ENCODE measurements at places on chromosomes 3 and 15.

GRCh38 chr3:72698154-72698917 lies 149.9 kb downstream of the SHQ1 start:
- DNase-seq = no peak

DNA sequence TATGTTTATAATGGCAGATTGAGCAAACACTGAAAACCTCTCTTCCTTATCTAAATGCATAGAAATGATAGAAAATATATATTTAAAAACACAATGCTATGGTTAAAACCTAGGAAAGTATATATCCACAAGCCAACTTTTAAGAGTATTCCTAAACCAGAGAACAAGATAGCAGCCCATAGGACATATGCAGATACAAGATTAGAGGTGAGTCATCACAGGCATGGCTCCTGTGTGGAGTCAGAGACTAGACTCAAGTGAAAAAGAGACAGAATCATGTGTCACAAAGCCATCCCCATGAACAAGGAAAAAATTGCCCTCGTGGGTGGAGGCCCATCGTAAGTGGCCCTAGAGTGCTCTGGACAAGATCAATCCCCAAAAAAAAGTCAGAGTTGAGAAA lies 199.4 kb upstream of the PPP2R3A start:
- no peak for DNase-seq

- no peak for DNase-seq
Measured at GRCh38 chr3:22103423-22103822, 352.4 kb upstream of the ZNF385D start.

DNA sequence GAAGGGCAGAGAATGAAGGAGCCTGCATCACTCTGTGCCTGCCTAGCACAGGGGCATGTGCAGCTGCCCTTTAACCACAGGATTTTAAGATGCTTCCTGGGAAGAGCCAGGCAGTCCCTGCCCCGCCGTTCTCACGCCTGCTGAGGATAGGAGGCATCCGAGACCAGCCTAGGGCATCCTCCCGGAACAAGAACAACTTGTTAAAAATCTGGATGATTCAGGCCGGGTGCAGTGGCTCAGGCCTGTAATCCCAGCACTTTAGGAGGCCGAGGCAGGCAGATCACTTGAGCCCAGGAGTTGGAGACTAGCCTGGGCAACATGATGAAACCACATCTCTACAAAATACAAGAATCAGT lies 15.2 kb downstream of the NRROS start:
- no peak for DNase-seq

- DNase-seq = no peak
Measured at GRCh38 chr15:38814891-38815290, 250.3 kb upstream of the RASGRP1 start.

DNA sequence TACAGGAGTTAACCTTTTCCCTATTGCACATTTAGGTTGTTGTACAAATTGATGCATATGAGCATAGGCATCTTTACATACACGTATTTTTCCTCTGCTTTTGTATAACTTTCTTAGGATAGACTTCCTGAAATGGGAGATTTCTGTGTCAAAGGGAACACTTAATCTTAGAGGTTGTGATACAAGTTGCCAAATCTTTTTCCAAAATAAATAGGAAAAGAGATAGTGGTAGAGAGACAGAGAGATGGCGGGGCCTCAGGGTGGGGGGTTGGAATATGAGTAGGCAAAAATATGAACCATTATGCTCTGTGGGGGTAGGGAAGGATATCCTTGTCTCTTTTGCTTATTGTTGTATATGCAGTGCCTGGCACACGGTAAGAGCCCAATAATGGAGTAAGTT lies 70.7 kb upstream of the UBE2E1 start:
- DNase-seq = no peak

GRCh38 chr15:74242441-74243185 lies 6.5 kb downstream of the CCDC33 start:
- DNase-seq = no peak

- DNase-seq = no peak
Measured at GRCh38 chr3:124395162-124395561, 335.1 kb upstream of the UMPS start.

- DNase-seq = no peak
Measured at GRCh38 chr3:152159328-152159727, 109.4 kb upstream of the MBNL1 start.

- DNase-seq = no peak
Measured at GRCh38 chr3:3288255-3288654, 108.8 kb upstream of the CRBN start.

DNA sequence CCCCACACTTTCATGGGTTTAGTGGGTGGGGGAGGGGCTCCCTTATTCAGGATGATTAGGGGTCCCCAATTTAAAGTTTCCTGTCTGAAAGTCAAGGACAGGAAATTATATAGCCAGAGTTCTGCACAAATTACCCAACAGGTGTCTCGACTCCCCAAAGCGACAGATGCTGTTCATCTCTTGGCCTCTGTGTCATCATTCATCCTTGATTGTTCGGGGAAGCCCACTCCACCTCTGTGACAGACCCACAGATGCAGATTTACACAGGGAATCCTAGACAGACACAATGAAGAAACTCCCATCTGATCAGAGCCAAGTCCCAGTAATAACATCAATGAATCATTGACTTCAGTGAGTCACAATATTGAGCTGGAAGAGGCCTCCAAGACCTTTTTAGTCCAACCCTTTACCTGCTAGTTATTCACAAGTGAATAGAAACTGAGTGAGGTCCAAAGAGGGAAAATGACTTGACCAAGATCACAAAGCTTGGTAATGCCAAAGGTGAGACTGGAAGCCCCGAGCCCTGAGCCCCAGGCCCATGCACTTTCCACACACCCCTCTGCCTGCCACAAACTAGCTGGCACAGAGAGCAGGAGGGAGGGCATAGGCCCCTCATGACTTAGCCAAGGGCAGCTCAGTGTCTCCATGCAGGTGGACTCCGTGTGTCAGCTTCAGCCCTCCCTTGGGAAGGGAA lies 7.9 kb upstream of the SRP14 start:
- no peak for DNase-seq

DNA sequence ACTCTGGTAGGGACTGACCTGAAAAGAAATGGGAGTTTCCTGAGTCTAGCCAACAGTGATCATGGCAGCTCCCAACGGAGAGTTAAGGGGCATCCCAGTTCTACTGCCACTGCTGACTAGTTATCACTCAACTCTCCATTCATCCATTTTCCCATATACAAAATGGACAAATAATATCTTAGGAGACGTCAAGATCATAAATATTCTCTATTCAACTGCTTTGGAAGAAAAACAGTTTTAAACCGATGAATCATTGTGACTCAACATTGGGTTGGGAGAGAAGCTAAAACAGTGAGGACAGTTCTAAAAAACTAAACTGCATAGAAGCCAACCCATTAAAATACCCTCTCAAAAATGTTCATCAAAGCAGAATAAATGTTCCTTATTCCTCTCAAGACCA lies 57.6 kb upstream of the CHRM5 start:
- DNase-seq = no peak

DNA sequence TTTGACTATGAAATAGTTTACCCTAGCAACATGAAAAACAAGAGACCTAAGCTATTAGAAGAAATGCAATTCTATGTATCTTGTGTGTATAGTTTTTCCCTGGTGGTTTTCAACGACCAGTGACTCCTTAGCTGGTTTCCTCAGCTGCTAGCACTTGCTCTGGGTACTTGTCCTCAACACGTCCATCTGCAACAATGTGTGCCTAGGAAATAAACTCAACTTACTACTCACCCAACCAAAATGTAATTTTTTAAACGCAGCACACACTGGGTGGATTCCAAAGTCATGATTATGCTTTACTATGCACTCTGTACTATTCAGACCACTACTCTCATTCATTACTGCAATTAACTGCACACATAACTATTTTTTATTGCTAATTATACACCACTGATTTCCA lies 31.0 kb downstream of the CPA3 start:
- no peak for DNase-seq

DNA sequence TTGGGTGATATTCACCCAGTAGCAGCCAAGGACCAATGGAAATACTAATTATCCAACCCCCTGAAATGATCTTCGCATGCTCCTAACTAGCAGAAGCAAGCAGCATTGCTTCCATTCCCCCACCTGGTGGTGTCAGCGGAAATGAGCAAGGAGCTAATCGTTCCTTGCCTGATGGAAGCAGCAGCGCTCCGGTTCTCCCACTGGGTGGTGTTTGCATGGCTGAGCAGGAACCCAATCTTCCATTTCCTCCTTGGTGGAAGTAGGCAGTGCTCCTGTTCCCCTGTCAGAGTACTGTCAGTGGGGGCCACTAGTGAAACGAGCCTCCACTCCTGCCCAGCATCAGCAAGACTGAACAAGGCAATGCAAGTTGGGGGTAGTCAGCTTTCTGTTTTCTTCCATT lies 311.5 kb downstream of the CACNA2D3 start:
- no peak for DNase-seq

DNA sequence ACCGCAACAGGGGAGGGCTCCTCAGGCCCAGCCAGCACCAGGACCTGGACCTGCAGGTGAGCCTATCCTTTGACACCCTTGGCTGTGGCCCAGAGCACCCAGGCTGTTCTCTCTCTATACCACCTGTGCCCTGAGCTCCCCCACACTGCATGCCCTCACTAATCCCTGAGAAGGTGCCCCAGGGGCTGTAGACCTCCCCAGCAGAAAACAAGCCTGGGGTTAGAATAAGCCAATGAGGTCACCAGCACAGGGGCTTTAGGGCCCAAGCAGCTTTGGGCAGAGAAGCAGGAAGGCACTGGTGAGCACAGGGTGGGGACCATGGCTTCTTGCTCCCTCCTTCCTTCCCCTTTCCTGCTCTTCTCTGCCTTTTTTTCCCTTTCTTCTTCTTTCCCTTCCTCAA lies 10.3 kb upstream of the APEH start:
- no peak for DNase-seq

DNA sequence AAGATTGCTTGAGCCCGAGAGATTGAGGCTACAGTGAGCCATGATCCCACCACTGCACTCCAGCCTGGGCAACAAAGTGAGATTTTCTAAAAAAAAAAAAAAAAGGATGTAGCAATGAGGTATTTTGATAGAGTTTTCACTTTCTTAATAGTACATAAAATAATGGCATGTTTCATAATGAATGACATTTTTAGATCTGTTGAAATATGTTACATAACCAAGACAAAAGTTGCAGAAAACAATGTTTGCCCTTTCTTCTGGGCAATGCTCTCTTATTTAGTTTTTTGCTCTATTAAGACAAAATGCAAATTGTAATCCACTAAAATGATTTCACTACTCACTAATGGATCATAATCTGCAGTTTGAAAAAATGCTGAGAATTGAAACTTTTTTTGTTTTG lies 4.4 kb upstream of the MAPK6 start:
- no peak for DNase-seq

DNA sequence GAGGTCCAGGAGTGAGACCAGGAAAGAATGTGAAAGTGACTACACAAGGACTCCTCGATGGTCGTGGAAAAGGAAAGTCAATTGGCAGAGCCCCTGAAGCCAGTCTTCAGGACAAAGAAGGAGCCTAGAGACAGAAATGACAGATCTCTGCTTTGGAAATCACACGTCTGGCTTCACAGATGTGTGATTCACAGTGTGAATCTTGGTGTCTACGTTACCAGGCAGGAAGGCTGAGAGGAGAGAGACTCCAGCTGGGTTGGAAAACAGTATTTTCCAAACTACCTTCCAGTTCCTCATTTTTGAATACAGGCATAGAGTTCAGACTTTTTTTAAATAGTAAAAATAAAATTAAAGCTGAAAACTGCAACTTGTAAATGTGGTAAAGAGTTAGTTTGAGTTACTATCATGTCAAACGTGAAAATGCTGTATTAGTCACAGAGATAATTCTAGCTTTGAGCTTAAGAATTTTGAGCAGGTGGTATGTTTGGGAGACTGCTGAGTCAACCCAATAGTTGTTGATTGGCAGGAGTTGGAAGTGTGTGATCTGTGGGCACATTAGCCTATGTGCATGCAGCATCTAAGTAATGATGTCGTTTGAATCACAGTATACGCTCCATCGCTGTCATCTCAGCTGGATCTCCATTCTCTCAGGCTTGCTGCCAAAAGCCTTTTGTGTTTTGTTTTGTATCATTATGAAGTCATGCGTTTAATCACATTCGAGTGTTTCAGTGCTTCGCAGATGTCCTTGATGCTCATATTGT lies 6.0 kb downstream of the CCR2 start:
- no peak for DNase-seq

GRCh38 chr3:119912220-119912619 lies 130.3 kb downstream of the NR1I2 start:
- no peak for DNase-seq

DNA sequence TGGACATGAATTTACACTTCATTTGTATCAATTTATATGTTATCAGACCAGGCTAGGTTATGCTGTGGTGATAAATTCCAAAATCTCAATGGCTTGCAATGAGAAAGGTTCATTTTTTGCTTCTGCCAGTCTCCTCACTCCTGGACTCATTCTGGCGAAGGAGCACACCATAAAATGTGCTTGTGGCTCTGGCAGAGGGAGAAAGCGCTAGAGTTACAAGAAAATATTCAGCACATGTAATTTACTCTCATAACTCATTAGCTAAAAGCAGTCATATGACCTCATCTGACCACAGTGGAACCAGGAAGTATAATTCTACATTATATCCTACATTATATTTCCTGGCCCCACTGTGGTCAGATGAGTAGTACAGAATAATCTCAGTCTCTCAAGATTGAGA lies 193.8 kb downstream of the BCHE start:
- DNase-seq = no peak

- no peak for DNase-seq
Measured at GRCh38 chr3:52752045-52752660, 18.6 kb downstream of the NEK4 start.

DNA sequence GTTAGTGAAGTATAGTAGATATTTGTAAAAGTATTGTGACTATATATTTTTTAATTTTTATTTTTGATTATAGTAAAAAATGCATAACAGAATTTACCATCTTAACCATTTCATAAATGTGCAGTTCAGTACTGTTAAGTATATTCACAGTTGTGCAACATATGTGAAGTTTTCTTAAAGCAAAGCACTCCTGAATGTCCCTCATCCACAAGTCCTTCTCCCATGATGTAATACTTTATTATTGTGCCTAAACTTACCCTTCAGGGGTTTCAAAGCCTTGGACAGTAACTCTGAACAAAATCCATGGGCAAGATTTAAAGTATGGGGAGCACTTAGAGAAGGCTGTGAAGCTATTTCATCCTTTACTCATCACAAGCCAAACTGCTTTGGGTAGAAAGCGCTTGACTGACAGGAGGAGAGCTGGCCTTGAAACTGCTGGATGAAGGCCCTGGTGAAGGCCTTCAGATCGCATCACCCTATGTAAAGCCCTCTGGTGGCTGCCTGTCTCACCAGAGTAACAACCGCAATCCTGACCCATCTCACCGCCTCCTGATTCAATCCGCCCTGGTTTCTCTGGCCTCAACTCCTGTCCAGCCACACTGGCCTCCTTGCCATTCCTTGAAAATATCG lies 28.0 kb downstream of the LSM3 start:
- DNase-seq = no peak

DNA sequence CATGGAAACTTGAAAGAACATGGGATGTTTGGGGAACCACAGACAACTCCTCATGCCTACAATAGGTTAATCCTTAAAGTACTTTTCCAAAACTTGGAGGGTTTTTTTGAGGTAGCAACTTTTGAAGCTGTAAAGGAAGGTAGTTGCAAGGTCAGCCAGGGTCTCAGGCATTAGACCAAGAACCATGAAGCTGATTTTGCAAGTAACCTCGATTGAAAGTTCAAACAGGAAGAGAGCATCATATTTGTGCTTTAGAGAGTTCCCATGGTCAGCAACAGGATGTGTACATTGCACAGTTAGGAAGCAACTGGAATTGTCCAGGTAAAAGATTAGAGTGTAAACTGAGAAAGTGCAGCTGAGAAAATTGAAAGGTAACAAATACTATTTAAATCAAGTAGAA lies 199.8 kb upstream of the NR2F2 start:
- no peak for DNase-seq
